HFFc6 (cell line): ENCODE measurements at places on chromosomes 7 and 10. TPM values are rescaled to one million over a fixed set of nuclear protein-coding genes. Genes with fewer than 3 reads are reported as not detected.

DNA sequence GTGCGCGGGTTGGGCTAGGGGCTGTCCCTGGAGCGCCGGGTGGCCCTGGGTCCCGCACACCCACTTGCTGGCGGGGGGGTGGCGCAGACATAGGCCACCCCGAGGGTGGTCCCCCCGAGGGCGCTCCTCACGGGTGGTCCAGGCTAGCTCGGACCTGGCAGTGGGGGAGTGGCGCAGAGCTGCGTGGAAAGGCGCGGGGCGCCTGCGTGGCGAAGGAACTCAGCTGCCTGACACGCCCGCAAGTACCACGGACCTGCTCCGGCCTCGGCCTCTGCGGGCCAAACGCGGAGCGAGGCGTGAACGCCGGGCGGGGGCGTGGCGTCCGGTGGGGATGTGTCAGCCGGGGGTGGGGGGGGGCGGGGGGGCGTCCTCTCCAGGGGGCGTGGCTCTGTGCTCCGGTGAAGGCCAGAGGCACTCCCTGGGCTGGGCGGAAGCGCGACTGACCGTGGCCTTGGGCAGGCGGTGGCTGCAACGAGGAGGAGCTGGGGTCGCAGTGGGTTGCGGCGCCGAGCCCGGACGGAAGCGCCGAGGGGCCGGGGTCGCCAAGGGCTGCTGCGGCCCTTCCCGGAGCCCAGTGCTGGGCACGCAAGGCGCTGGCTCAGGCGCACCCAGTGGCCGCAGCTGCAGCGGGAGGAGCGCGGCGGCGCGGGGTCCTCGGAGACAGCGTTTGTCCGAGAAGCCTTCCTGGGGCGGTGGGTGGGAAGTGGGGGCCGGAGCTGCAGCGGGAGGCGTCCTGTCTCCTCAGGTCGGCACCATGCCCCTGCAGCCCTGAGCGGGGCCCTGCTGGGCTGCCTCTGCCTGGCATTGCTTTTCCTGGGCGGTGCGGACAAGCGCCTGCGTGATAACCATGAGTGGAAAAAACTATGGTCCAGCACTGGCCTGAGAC, 58.9 kb upstream of the NUPR2 start:
- DNase-seq, result no peak

GRCh38 chr10:132229834-132230556, 43.2 kb downstream of the DPYSL4 start:
- DNase-seq, result no peak

DNA sequence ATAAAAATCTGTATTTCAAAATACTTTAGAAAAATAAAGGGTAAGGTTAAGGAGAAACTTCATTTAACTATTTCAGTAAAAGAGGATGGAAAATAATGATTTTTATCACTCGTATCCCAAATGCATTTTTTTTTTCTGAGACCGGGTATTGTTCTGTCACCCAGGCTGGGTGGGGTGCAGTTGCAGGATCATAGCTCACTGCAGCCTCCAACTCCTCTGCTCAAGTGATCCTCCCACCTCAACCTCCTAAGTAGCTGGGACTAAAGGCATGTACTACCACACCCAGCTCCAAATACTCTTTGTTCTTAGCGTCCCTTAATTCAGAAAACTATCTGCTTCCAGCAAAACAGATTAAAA, 11.8 kb downstream of the KMT2C start:
- no peak for DNase-seq

DNA sequence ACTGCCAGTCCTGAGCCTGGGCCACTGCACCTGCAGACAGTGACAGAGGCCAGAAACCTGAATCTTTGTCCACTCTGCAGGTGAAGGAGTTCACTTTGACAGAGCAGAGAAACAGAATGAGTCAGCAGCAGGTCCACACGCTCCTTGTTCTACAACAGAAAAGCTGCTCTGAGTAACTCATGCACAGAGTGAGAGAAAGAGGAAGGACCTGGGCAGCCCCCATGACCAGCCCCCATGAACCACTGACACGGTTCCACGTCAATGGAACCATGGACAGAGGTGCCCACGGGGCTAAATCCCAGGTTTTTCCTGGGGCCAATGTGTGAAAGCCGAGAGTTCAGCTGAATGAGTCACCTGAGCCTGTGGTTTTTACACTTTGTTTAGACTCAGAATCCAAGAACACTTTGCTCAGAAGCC, 40.8 kb upstream of the CTBP2 start:
- DNase-seq, result peak; percentile 55

DNA sequence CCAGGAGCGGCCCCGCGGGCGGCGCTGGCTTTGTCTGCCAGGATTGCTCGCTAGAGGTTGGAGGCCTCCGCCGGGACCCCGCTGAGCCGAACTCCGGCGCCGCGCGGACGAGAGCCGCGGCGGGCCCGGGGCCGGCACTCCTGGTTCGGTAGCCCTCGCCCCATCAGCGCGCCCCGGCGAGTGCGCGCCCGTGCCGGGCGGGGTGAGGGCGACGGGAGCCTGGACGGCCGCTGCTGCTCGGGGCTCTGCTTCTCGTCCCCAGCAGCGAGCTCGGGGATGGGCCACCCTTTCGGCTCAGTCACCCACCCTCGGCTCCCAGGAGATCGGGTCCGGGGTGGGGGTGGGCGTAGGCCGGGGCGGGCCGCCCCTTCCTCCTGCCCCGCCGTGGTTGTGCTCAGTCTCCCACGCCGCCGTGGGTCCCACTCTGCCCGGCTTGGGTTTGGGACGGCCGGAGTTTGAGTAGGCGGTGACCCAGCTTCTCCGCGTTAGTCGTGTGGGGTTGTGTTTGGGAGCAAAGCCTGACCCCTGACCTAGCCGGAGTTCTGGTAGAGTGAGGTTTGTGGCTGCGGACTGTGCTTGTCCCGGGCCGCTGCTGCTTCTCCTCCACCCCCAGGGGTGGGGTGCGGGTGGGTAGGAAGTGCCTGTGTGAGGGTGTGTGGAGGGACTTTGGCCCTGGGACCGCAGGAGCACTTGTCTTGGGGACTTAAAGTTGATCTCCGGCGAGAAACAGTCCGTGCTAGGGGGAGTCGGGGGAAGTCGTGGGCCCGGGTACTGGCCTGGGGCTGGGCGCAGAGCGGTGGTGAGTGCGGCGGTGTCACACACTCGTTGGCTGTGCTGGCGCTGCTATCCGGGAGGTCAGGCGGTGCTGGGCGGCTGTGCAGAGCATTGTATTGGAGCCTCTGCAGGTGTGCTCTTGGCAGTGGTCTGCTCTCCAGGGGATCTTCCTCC, 677 bp downstream of the TSPAN14 start:
- DNase-seq, result no peak

GRCh38 chr7:71521506-71521905, 389.6 kb downstream of the GALNT17 start:
- no peak for DNase-seq

DNA sequence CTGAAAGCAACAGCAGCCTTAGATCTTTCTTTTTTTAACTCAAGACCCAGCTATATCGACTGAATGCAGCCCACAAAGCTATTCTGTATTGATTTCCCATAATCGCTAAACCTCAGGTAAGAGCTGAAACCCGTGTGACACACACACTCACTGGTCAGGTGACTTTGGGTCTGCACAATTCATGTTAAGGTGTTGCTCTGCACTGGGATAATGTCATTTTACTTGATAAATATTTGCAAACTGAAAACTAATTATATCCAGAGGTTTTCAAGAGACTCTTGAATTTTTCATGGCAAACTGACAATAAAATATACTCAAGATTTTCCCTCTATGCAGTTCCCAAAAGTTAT, 33.1 kb downstream of the SCRN1 start:
- no peak for DNase-seq

DNA sequence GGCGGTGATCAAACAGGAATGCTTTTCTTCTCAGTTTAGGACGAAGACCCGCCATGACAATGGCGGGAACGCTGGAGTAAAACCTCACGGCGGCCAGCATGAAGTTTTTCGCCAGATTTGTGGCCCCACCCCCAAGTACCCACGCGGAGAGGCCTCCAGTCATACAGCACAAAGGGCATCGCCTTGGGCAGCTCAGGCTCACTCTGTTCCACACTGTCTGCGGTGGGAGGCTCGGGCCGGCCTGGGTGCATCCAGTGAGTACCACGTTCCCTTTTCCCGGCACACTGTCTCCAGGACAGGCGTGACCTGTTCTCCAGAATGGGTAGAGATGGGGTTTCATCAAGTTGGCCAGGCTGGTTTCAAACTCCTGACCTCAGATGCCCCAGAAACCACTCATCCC, 27.3 kb downstream of the ASB13 start:
- no peak for DNase-seq

GRCh38 chr10:96703358-96703757, 17.0 kb downstream of the PIK3AP1 start:
- no peak for DNase-seq

SPACDR gene
- total RNA-seq, result 0.84 to 1.1 TPM (median 0.97 TPM) in 3 replicates

CFAP46 gene
- total RNA-seq, result 0.32 to 1.4 TPM (median 1.3 TPM) in 3 replicates

DNA sequence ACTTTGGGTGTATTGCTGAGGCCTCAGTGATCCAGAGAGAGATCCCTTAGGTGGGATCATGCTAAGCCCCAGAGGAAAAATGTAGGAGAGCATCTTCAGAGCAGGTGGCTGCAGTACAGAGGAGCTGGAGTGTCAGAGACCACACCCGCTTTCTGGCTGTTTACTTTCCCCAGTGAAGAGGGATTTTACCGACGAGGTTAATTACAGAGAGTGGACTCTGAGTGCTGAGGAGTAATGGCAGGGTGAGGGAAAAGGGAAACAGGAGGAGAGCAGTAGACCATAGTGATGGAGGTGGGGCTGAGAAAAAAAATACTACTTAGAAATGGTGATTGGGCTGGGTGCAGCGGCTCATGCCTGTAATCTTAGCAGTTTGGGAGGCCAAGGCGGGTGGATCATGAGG, 43.3 kb upstream of the HBP1 start:
- DNase-seq, result no peak

DNA sequence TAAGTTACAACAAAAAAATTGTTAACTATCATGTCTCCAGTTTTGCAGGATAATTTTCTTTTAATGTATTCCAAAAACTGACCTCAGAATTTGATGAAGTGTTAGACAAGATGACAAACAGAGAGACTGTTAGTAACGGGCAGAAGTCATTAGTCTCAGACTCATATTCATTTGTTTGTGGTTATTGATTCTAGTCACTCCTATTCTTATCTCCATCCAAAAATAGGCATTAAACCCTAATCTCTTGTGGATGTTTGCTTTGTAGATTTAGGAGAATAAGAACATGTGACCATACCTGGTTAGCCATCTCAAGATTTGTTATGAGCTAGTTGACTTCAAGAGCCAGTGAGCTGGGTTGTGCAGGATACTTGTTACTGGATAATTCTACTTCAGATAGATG, 261.1 kb downstream of the AUTS2 start:
- no peak for DNase-seq

CCDC146 gene
- 0.16 to 0.89 TPM (median 0.64 TPM) in 3 replicates for total RNA-seq

DNA sequence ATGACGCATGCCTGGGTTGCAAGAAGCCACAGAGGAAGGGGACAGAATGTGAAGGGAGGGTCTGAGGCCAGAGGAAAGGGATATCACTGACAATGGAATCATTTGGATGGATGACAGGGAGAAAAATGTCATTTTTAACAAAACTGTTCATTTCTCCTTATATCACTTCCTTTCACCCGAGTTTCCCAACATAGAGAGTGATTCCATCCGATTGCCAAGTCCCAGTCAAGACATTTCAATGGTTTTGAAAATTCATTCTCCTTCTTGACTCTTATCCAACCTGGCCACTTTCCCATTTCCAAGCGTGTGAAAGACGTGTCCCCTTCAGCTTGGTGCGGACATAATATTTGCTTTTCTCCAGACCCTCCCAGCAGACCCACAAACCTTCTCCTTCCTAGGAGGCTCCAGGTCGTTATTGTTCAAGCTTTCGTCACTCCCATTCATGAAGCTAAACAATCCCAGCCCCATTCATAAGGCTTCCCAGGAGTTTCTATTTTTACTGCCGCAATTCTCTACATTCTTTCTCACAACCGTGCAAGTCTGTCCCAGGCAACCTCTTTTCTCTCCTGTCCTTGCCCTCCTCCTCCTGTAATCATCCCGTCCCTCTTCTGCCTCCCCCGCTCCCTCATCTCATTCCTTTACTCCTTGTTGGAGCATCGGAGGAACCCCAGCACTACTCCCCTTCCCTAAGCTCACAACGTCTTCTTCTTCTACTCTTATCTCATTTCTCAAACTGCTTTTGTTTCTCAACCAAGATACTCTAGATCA, 301.3 kb upstream of the KLF6 start:
- DNase-seq, result no peak

DNA sequence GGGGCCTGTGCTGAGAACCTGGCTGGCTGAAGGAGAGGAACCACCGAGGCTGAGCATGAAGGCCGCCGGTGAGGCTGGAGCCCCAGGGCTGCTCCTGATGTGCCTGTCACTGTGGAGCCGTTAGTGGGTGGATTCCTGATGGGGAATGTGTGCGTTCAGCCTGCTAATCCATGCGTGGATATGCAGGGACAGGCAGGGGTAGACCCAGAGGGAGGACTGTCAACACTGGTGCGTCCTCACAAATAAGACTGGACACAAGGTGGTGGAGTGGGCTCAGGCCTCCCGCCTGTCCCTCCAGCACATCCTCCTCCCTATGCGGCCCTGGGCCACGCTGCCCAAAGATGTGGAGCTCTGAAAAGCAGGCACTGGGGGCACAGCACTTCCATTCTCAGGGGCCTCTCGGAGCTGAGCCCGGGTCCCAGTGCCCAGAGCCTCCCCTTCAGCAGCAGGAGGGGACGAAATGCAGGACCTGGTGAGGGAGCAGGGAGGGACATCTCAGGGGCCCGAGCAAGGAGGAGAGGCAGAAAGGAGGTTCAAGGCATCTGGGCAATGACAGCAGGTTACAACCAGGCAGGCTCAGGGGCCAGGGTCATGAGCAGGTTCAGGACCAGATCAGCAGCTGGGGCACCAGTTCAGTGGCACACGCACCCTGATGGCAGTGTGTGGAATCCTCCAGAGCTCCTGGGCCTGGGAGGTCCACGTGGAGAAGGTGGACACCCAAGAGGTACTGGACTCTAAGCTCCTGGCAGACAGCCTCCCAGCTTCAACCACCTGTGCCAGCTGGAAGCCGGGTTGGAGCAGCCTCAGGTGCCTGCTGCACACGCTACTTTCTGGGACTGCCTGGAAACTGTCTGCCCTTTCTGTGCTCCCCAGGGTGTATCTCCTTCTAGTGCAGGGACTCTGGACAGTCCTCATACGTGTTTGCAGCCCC, 33.5 kb upstream of the ANTXRL start:
- no peak for DNase-seq

DNA sequence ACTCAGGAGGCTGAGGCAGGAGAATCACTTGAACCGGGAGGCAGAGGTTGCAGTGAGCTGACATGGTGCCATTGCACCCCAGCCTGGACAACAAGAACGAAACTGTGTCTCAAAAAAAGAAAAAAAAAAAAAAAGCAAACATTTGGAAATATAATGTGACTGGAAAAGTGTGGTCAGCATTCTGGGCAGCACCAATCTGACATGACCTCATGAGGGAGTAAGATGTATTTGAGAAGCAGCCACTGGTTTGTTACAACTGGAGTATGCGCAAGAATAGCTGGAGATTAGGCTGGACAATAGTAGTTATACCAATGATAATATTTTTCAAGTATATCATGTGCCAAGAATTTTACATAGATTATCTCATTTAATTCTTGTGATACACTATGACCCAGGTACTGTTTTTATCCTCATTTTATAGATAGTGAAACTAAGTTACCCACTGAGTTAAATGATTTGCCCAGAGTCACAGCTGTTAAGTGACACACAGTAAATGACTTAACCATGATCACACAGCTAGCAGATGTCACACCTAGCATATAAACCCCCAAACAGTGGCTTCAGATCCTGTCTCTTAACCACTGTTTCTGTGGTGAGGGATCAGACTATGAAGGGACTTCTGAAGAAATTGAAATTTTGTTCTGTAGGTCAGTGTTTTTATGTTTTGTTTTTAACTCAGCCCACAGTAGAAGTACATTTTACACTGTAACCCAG, 11.1 kb downstream of the MCU start:
- DNase-seq, result no peak

C10orf62 gene
- total RNA-seq, result not detected in 3 replicates

C10orf90 gene
- not detected in 3 replicates for total RNA-seq
